ENCODE measurements at places on chromosomes 4 and X.

DNA sequence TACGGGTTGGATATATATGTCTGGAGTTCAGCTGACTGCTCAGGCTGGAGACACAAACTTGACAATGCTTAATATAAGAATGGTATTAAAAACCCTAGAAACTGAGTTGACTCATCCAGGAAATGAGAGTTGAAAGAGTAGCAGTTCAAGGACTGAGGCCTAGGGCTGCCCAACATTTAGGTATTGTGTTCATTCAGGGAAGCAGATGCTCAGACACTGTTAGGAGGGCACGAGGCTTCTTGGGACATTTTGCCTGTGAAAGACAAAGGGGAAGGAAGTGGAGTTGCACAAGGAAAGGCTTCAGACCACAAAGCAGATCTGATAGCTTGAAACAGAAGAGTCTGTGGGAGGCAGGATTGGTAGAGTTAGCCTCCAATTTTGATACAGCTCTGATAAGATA, 52.0 kb upstream of the HS3ST1 start:
- DNase-seq = no peak

- no peak for DNase-seq
Measured at GRCh38 chr4:62096881-62097280, 896.8 kb downstream of the ADGRL3 start.

DNA sequence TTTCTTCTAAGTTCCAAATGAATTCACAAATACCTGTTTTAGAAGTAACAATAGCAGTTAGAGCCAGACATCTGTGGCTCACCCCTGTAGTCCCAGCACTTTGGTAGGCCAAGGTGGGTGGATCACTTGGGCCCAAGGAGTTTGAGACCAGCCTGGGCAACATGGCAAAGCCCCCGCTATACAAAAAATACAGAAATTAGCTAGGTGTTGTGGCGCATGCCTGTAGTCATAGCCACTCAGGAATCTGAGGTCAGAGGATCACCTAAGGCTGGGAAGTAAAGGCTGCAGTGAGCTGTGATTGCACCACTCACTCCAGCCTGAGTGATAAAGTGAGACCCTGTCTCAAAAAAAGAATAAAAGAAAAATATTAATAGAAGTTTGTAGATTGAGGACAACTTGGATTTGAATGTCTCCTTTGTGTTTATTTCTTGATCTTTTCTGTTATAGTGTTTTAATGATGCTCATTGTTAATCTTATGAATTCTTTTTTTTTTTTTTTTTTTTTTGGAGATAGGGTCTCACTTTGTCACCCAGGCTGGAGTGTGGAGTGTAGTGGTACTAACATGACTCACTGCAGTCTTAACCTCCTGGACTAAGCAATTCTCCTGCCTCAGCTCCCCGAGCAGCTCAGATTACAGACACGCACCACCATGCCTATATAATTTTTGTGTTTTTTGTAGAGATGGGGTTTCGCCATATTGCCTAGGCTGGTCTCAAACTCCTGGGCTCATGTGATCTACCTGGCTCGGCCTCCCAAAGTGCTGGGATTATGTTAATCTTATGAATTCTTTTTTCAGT, 30.7 kb upstream of the RAPGEF2 start:
- DNase-seq = no peak

- no peak for DNase-seq
Measured at GRCh38 chr4:42630908-42631307, 26.0 kb downstream of the ATP8A1 start.

GRCh38 chr4:146959692-146960091, 14.0 kb upstream of the TTC29 start:
- DNase-seq = no peak

GRCh38 chr4:155703486-155704247, 37.0 kb downstream of the GUCY1A1 start:
- no peak for DNase-seq

DNA sequence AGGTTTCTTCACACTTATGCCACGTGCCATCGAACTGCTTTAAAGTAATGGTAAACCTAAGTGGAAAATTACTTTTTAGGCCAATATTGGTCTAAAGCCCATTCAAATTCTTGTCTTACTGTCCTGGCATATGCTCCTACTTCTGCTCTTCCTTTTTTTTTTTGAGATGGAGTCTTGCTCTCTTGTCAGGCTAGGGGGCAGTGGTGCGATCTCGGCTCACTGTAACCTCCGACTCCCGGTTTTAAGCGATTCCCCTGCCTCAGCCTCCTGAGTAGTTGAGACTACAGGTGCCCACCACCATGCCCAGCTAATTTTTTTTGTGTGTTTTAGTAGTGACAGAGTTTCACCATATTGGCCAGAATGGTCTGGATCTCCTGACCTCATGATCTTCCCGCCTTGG, 129.0 kb upstream of the TECRL start:
- no peak for DNase-seq

DNA sequence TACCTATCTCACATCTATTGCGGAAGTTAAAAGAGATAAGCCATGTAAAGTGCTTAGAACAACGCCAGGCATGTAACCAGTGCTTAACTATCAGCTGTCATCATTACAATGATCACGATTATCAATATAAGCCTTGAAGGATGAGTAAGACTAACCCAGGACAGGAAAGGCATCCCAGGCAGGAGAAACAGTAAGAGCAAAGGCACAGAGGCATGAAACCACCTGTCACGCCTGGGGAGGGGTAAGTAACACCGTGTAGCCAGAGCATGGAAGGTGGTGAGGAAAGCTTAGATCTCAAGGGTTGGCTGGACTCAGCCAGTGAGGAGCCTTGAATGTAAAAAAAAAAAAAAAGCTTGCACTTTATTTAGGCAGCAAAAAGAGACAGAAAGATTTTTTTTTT, 71.7 kb upstream of the NOCT start:
- DNase-seq = no peak

DNA sequence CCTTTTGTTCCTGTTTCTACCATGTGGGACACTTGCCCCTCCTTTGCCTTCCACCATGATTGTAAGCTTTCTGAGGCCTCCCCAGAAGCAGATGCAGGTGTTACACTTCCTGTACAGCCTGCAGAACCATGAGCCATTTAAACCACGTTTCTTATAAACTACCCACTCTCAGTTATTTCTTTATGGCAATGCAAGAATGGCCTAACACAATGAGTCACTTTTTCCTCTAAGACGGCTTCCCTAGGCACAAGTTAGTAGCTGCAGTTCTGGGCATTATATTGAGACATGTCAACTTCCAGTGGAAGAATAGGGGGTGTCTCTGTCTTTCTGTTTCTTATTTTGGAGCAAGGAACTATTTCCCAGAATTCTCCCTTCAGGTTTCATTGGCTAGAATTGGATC, 32.9 kb upstream of the DIPK2B start:
- DNase-seq = peak; percentile 10

GRCh38 chr4:113756005-113756410, 5.5 kb downstream of the CAMK2D start:
- peak; percentile 51 for DNase-seq

DNA sequence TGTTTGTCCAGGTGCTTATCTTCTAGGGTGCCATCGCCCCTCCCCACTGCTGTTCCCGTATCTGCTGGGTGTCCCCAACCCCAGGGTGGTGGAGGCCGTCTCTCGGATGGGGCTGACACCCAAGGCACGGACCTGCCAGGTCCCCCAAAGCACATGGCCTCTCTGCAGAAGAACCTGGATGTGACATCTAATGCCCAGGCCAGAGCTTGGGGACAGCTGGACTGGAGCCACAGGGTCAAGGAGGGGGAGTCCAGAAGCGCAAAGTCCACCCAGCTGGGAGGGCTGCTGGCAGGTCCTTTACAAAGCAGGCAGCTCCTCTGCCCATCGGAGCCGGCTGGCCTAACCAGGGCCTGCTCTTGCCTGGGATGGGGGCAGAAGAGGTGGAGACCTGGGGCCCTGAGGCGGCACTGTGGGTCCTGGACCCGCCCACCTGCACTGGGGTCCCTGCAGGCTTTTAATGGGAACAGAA, 751 bp upstream of the DOK7 start:
- no peak for DNase-seq

- no peak for DNase-seq
Measured at GRCh38 chr4:6908432-6909112, 1.1 kb upstream of the TBC1D14 start.

DNA sequence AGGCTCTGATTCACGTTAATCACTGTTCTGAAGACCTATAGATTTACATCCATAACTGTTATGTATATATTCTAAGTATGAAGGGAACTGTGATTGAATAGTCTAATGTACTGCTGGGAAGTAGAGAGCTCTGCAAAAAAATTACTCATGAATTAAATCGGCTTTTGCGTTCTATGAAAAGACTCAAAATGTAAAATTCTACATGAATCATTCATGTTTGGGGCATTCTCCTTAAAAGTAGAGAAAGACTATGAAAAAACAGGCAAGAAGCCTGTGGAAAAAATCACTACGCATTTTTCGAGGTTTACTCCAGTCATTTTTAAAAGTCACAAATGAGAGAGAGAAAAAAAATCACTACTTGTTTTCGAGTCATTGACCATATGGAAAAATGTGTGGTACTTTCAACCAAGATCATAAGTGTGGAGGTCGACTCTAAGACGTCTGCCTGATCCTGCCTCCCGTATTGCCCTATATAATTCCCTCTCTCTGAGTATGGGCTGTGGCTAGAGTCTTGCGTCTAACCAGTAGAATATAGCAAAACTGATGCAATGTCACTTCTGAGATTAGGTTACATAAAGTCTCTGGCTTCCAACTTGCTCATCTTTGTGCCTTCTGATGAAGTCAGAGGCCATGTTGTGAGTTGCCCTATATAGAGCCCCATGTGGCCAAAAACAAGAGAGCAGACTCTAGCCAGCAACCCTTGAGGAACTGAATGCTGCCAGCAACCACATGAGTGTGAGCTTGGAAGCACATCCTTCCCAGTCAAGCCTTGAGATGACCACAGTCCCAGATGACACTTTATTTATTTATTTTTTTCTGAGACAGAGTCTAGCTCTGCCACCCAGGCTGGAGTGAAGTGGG, 32.1 kb upstream of the VEGFD start:
- DNase-seq = peak; percentile 25

GRCh38 chrX:124440695-124441094, 94.3 kb downstream of the SH2D1A start:
- no peak for DNase-seq

GRCh38 chrX:9340598-9341290, 124.1 kb upstream of the TBL1X start:
- peak; percentile 66 for DNase-seq

DNA sequence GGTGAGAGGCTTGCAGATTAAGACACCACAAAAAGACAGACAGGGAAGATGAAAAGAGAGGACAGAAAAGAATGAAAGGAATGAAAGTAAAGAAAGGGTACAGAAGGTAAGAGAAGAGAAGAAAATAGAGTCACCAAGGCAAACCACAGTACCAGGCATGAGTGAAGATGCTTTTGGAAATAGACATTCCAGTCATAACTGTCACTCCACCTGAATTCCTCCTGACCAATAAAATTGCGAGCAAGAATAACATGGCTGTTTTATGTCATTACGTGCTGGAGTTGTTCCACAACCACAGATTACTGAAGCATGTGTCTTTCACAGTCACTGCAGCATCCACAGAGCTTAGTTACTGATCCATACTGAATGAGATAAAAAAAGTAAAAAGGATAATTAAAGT, 864.9 kb upstream of the SLIT2 start:
- no peak for DNase-seq

- no peak for DNase-seq
Measured at GRCh38 chr4:71814433-71814832, 30.6 kb upstream of the GC start.
